ENCODE measurements at places on chromosomes 13 and 19.

DNA sequence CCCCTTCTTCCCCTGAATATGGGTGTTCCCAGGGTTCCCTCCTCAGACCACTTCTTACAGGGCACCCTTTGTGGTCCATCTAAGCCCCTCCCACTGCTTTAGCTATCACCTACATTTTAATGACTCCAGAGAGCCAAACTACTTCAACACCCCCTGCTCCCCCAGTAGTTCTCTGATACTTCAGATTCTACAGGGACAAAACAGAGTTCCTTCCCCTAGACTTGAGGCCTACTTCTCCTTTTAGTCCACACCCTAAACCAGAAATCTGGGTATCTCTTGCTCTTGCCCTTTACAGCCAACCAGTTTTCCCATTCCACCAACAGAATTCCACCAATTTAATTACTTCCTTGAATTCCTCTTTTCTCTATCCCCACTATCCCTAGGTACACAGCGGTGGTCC lies 107.2 kb downstream of the KCNRG start:
- DNase-seq: no peak

DNA sequence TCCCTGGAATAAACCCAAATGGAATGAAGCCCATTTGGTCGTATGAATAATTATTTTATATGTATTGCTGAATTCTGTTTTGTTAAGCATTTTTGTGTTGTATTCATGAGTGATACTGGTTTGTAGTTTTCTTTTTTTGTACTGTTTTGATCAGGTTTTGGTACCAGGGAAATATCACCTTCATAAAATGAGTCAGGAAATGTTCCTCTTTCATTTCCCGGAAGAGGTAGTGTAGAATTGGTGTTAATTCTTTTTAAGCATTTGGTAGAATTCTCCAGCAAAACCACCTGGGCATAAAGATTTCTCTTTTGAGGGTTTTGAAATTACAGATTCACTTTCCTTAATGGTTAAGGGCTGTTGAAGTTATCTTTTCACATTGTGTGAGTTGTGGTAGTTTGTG lies 13.3 kb downstream of the SPATA13 start:
- no peak for DNase-seq

DNA sequence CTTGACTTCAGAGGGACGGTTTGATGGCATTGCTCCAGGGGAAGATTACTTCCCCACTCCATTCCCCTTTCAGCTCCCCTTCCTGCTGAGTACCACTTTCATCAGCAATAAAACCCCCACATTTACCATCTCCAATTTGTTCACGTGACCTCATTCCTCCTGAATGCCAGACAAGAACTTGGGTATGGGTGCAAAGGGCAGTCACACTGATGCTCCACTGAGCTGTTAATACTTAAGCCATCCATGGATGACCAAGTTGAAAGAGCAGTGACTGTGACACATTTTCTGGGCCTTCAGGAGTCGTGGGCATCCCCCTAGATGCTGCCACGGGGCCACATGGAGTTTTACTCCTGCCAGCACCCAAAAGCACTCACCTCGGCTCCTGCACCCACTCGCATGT lies 93.1 kb downstream of the STOML3 start:
- DNase-seq: no peak

- no peak for DNase-seq
Observed at GRCh38 chr19:29675650-29676186, 10.5 kb downstream of the PLEKHF1 start.

- DNase-seq: no peak
Observed at GRCh38 chr19:15511671-15512424, 3.5 kb downstream of the CYP4F22 start.

- no peak for DNase-seq
Observed at GRCh38 chr19:8611877-8612806, 1.6 kb upstream of the ADAMTS10 start.

DNA sequence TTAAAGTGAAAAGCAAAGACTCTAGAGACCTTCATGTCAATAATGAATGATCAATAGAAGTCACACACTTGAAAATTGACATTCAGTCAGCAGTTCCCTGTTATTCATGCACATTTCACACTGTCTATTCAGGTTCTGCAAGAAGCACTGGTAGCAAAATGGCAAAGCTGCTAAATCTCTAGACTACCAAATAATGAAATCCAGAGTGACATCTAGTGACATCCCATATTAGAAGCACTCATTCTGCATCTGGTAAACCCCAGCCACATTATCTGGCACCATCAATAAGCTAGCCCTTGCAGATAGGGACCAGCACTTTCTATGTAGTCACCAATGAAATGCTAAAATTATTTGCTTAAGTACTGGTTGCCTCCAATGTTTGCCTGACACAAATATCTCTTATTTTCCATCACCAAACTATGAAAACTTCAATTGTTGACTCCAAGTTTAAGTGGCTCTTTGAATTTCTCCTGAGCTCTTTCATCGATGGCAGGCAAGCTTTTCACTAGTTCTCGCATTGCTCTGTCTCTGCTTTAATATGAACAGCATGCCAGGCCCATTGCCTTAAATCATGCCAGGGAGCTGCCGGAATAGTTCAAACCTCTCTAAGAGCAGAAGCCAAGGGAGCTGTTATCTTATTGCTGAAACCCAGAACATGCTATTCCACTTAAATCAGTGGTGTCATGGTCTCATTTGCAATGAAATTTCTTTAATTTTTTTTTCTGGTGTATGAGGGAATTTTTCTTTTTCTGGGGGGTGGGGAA lies 409.9 kb downstream of the MZT1 start:
- DNase-seq: no peak

DNA sequence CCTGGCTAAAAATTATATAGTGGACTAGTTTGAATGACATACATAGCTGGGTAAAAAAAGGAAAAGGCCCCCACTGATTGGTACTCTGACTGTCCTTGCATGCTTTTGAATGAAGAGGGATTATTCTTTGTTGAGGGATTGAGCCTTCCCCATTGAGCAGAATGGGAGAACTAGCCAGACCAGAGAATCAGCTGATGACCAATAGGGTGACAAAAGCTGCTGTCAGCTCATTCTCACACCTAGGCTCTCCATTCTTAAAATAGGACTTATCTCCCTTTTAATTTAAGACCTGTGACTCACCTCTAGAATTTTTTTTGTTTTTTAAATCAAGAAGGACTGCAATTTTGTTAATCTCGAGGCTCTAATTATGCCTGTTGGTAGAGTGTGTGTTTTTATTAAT lies 79.3 kb downstream of the CRYL1 start:
- no peak for DNase-seq

DNA sequence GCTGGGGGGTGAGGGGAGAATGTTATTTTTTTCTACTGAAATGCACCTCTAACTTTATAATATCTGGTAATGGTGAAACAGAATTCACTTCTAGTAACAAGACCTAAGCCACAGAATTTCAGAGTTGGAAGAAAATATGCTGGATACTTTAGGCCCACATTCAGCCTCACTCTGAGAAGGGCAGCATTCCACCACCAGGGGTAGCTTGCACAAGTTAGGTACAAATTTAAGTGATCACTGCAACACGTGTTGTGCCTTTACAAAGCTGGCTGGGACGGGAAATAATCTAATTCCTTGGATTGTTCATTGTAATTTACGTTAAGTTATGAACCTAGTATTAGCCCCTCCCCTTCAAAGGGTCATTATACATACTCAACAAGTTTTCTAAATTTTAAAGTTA lies 192.3 kb downstream of the RGCC start:
- no peak for DNase-seq

- no peak for DNase-seq
Observed at GRCh38 chr19:45428384-45429231, 4.9 kb upstream of the ERCC1 start.

- no peak for DNase-seq
Observed at GRCh38 chr13:82356667-82357410, 1525.4 kb downstream of the SLITRK1 start.

GRCh38 chr13:24267274-24267673 lies 42.1 kb upstream of the C1QTNF9 start:
- no peak for DNase-seq

DNA sequence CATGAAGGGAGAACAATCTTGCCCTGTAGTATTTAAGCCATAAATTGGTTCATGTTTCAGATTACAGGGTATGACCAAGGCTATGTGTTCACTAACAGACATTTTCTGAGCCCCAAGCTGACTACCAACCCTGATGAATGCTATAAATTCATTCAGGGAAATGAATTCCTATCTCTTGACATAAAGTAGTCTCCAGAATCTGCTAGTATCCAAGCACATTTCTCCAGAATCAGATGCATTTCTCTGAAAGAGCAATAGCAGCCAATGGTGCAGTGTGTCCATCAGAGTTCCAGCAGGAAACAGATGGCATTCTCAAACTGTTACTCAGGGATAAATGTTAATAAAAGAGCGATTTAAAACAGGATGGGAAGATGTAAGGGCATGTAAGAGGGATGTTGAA lies 226.4 kb downstream of the COG6 start:
- DNase-seq: no peak

- peak; percentile 13 for DNase-seq
Observed at GRCh38 chr13:106566641-106567473, 1.1 kb downstream of the ARGLU1 start.

All from stimulated activated CD8-positive, alpha-beta memory T cell treated with anti-CD3 and anti-CD28 coated beads, Interleukin-15, amount 100 ng/mL, for 24 hours (primary cell).